ENCODE measurements at places on chromosomes 11 and 22.
A peak's percentile ranks its signal among the peaks of the same experiment; 100 is the strongest.

DNA sequence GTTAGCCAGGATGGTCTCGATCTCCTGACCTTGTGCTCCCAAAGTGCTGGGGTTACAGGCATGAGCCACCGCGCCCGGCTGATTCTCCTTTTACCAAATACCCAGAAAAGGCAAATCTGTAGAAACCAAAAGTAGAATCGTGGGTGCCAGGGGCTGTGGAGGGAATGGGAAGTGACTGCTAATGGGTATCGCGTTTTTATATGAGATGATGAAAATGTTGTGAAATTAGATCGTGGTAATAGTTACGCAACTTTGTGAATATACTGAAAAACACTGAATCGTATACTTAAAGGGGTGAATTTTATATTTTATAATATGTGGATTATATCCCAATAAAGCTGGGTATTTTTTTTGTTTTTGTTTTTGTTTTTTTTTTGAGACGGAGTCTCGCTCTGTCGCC is 48.2 kb upstream of the CREB3L1 start:
- DNase-seq = no peak

DNA sequence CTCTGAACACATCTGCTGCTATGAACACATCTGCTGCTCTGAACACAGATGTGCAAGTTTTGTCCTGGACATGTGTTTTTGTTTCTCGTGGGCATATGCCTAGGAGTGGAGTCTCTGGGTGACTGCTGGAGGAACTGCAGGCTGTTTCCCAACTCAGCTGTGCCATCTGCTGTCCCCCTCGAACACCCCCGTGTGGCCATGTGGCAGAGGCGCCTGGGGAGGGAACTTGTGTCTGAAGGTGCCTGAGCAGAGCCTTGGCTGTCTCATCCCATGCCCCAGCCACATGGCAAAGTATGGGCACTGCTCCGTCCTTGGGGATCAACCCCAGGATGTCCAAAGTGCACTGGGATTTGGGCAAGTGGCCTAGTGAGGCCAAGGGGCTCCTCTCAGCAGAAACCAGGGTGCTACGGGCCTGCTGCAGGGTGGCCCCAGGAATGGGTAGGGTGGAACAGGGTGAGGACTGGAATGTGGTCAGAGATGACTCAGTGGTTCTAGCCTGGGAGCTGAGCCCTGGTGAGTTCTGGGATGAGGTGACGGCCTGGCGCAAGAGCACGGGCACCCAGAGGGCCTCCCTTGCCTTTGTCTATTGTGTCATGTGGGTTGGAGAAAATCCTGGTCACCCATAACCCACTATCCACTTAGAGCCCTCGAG is 14.7 kb downstream of the GATD1 start:
- no peak for DNase-seq

- no peak for DNase-seq
These were observed 16.3 kb upstream of the RBMXL2 start for GRCh38 chr11:7072401-7073028.

GRCh38 chr11:16178273-16178672 is 178.1 kb downstream of the SOX6 start:
- no peak for DNase-seq

DNA sequence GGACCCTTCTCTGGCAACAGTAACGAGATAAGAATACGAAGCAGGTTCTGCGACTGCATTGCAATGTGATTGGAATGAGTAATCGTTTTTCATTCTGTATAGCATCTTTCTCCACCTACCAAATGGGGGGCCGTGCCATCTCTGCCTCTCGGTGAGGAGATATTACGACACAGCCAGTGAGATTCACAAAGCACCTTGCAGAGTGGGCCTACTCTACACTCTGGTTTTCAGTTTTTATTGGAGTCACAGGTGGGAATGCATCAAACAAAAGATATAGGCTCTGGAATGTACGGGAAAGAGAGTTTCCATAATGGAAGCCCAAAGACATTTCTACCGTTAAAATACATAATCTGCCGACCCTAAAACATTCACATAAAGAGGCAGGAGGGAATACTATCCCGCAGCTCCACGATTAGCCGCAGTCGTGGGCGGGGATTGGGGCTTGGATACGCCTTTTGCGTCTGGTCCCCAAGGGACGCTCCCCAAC is 423 bp upstream of the RTN3 start:
- DNase-seq = no peak

DNA sequence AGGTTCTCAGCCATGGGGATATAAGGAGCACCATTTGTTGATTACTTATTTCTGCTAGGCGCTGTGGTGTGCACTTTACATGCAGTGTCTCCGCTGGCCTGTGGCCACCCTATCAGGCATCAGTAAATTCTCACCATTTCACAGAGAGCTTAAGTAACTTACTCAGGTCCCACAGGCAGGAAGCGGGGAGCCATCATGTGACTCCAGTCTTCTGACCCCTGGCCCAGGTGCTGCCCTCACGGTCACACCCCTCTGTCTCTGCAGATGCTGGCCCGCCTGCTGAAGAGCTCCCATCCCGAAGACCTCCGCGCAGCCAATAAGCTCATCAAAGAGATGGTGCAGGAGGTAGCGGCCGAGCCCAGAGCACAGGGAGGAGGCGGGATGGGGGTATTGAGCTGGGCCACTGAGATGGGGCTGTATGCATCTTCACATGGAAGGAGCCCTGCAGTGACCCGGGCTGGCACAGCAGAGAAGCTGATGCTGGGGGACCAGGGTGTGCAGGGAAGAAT is 12.8 kb downstream of the GGA1 start:
- DNase-seq = no peak

DNA sequence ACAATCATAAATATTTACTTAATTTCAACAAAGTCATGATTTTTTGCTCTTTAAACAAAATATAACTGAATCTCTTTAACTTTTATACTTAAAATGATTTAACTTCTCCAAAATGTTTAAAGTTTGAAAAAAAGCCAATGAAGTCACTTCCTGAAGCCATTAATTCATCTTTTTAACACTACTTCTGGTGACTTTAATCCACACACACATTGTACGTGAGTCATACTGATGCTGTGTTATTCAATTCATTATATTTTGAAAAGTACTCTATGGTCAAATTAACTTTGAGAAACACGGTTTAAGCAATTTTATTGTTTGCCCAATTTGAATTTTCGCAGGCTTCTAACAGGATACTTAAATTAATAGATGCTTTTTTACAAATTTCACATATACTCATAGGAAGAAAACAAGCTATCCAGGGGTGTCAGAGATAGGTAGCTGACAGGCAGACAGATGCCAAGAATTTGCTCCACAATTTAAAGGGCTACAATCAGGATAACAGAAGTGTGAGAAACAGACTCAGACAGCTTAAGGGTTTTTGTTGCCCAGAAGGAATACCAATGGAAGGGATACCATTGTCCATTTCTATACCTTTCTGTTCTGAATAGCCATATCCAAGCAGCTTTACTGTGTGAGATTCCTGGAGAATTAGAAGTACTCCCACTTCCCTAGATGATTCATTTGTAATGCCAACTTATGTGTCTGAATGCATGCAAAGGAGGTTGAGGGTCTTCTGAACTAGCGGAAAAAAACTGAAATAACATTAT is 118.4 kb downstream of the RBFOX2 start:
- DNase-seq = no peak

DNA sequence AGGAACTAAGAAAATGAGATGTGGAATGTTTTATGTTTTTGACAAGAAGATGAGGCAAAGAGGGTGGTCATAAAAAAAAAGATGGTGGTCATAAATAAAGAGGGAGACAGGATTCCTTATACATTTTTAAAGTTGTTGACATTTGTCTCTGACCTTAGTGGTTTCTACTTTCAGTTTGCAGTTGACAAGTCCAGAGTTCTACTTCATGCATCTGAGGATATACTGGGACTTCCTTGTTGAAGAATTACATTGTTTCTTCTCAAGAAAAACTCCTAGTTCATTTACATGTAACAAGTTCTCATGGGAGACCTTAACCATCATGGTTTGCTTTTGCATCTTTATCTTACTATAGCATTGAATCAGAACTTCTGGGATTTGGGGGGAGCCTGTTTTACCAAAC is 1.2 kb downstream of the OR6X1 start:
- DNase-seq = no peak

DNA sequence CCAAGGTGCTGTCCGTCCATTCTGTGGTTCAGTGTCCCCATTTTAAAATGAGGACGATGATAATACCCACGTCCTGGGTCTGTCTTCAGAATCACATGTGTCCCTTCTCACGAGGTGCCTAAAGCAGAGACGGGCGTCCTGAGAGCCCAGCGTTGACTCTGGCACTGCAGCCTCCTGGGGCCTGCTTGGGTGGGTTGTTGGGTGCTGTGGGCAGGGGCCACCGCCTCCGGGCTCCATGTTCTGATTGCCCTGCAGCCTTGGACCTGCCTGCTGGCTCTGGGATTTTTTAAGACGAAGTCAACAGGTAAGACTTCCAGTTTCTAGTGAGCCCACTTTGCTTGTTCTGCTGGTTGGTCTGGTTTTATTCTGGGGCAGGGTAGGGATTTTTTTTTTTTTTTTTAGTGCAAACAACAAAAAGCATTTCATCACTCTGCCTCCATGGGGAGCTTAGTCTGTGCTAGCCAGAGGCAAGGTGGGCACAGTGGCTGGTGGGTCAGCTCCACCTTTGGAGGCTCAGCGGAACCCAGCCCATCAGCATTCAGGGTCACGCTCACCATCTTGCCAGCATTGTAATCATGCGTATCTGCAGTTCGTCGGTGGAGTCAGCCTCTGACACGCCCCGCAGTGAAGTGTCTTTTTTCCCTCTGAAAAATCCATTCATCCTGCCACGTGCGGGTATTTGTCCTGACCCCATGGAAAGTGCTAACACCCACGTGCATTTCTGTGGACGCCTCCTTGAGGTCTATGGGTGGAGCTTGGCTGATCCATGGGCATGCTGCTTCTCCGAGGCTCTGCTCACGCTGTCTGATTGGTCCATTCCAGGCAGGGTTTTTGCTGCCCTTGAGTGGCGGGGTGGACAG is 28.3 kb downstream of the NADSYN1 start:
- DNase-seq = no peak

GRCh38 chr11:93490996-93491618 is 52.1 kb downstream of the SMCO4 start:
- DNase-seq = no peak

GRCh38 chr11:64447831-64448598 is 89.1 kb downstream of the RPS6KA4 start:
- DNase-seq = peak; percentile 33

DNA sequence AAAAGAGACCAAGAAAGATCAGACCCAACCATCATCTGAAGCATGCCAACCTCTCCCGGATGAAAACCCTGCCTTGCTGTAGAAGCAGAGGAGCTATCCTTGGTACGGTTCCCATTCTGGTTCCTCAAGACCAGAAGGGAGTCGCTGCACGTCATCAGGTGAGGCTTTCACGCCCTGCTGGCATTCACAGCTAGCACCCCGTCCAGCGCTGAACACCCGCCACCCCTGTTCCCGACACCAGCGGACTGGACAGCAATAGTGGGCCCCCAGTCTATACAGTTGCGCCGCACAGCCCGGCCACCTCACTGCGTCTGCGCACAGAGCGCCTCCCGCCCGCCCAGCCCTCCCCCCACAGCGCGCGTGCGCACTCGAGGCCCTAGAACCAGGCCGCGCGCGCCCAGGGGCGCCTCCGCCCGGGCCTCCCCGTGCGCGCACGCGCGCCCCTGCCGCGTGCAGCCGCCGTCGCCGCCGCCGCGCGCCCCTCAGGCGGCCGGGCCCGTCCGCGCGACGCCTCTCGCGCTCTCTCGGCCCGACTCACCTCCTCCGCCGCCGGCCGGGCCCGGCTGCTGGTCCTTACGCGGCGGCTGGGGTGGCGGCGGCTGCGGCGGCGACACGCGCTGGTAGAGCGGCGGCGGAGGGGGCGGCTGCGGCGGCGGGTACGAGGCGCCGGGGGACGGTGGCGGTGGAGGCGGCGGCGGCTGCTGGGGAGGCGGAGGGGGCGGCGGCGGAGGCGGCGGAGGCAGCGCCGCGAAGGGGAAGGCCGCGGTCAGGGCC is 706 bp downstream of the SF1 start:
- peak; percentile 86 for DNase-seq

GRCh38 chr11:64263947-64264317 is 12.6 kb downstream of the PLCB3 start:
- no peak for DNase-seq

DNA sequence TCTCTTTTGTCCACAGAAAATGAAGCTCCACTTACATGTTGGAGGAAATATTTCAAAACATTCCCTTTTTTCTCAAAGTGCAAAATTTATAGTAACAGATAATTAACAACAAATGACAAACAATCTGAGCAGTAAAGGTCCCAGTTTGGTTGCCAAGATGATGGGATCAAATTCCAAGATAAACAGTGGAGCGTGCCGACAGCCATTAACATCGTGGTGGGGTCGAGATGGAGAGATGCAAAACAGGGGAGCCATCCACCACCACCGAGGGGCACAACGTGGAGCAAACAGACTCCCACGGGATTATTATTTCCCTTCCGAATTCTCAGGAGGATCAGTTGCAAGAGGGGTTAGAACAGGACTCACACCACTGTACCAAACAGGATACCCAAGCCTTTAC is 17.2 kb downstream of the MPPED2 start:
- no peak for DNase-seq

- no peak for DNase-seq
These were observed 60.2 kb downstream of the SLN start for GRCh38 chr11:107651672-107652071.

- DNase-seq = no peak
These were observed 3.1 kb upstream of the PANX1 start for GRCh38 chr11:94125407-94126115.

DNA sequence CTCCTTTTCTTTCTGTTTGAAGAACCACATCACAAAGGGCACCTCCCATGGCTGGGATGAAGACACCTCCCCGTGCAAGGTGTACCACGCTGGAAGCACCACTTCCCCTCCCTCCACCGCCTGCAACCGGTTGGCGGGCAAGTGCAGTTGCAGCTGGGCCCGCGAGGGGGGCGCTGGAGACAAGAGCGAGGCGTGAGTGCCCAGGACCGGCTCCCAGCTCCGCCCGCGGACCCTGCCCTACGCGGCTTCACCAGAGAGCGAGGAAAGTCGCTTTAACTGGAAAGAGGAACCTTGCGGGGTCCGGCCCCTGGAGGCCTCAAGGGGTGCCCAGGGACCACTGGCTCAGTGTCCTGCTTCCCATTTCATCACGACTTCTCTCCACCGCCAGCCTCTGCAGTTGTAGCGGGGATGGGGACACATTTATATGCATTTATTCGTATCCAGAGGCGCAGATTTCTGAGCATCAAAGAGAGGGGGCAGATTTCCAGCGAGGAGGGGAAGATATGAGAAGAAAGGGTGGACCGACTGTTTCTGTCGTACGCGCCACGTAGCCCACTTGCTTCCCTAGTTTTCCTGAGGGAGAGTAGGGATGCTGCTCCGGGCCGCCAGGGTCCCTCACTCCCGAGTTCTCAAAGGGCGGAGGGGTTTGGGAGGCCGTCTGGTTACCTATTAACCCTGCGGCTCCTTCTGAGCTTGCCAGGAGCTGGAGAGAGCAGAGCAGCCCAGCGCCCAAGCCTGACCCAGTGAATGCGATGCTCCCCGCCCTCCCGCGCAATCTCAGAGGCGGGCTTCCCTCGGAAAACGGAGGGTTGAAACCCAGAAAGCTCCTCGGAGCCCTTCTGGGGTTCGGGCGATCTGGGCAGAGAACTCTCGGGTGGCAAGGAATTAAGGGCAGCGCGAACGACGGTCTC is 3.5 kb downstream of the ESAM start:
- peak; percentile 73 for DNase-seq

GRCh38 chr11:65557280-65558001 is 718 bp downstream of the LTBP3 start:
- DNase-seq = no peak
